ENCODE measurements at places on chromosomes 6 and 20.
A peak's percentile ranks its signal among the peaks of the same experiment; 100 is the strongest.

DNA sequence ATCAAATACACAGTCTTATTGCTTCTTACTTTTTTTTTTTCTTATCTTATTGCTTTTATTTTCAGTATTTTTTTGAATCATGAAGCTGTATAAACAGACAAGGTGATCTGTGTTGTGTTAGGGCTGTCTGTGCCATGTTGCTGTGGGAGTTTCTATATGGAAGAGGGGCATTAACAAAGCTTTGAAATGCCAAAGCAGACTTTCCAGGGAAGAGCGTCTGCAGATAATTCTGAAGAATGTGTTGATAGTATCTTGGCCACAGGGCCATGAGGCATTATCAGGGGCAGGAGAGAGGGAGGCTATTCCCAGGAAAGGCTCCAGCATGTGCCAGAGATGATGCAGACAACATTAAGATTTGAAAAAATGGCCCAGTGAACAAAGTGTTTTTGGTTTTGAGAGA lies 354.5 kb downstream of the UTRN start:
- no peak for DNase-seq

GRCh38 chr20:24617080-24617432 lies 147.6 kb downstream of the SYNDIG1 start:
- DNase-seq = no peak

- DNase-seq = no peak
Observed at GRCh38 chr6:42966571-42966970, 6.0 kb downstream of the GNMT start.

DNA sequence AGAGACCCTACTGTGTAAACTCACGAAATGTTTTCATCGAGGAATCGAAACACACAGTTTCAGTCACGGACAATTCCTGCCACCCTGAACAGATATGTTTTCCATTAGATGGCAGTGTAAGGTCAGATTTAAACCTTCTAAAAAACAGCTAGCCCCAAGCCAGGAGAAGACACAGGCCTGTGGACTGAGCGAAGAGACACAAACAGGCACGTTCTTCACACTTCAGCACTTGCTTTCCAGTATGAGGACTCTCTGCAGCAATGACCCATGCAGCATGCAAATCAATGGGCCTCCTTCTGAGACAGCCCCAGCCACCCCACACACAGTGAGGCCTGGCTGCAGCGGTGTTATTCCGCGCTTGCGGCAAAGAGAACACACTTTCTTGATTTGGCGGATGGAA lies 31.9 kb downstream of the HUS1B start:
- no peak for DNase-seq

DNA sequence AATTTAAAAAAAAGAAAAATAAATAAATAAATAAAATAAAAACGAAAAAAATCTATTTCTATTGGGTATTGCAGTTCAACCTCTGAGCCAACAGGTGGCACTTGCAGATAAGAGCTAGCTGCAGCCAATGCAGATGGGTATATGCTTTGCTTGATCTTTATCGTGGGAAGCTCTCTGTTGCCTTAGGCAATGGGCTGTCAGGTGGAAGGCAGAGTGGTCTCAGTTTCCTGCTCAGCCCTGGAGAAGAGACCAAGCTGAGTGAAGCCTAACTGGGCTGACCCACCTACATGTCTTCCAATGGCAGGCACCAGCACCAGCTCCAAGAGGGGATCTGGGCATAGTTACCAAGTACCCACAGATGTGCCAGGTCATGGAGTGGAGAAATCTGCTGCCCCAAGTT lies 95.0 kb downstream of the AK9 start:
- DNase-seq = peak; percentile 44
